ENCODE measurements at places on chromosomes 2 and 18.

DNA sequence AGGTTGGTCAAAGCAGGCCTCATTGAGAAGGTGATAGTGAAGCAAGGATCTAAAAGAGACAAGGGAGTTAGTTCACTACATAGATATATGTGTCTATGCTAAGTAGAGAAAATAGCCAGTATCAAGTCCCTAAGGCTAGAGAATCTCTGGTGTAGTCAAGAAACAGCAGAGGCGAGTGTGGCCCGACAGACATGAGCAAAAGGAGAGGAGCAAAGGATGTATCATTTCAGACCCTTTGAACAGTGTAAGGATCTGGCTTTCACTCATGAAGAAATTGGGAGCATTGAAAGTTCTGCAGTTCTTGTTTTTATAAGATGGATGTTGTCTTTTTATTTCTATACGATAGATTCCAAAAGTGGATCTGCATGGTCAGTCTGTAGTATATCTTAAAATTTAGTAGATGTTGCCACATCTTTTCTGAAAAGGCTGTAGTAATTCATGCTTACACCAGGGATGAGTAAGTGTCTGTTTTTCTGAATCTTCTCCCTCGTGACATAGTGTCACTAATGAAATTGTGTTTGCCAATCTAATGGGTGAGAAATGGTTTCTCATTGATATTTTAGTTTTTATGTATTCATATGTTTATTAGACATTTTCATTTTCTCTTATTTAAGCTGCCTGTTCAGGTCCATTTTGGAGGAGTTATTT is 18.8 kb downstream of the SP100 start:
- DNase-seq: no peak

- no peak for DNase-seq
Measured at GRCh38 chr2:215537611-215538010, 101.7 kb upstream of the FN1 start.

GRCh38 chr2:224328798-224329197 is 73.1 kb downstream of the FAM124B start:
- no peak for DNase-seq

GRCh38 chr2:197675711-197676188 is 363 bp upstream of the RFTN2 start:
- peak; percentile 17 for DNase-seq

DNA sequence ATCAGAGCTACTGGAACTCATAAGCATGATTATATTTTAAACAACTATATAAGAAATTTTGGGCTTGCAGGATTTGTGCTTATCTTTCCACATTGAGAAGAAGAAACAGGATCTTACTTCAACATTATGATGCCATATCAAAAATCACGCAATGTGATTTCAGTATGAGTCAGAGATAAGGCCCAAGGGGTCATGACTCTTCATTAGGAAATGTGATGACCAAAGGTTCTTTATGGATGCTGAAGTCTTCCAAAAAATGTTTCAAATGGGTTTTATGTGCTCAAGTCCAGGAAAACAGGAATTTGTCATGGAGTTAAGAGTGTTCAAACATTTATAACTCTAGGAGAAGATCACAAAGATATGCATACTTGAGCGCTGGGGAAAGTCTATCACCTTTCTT is 7.8 kb upstream of the SERPINB2 start:
- DNase-seq: no peak

- peak; percentile 3 for DNase-seq
Measured at GRCh38 chr2:187499941-187500532, 52.0 kb upstream of the CALCRL start.

DNA sequence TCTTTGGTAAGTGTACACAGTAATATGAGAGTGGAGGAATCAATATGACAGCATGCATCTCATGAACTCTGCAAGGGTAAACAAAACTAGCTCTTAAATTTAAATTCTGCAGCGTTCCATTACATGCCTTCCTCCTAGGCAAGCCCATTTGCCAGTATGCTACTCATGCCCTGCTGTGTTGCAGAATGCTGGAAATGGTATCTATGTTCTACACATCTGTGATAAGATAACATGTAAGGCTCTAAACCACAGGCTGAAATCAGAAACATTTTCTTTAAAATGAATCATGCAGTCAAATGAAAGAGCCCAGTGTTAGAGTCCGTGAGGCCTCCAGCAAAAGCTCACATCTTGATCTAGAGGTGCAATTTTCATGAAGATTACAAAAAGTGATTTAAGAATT is 112.8 kb upstream of the FN1 start:
- no peak for DNase-seq

DNA sequence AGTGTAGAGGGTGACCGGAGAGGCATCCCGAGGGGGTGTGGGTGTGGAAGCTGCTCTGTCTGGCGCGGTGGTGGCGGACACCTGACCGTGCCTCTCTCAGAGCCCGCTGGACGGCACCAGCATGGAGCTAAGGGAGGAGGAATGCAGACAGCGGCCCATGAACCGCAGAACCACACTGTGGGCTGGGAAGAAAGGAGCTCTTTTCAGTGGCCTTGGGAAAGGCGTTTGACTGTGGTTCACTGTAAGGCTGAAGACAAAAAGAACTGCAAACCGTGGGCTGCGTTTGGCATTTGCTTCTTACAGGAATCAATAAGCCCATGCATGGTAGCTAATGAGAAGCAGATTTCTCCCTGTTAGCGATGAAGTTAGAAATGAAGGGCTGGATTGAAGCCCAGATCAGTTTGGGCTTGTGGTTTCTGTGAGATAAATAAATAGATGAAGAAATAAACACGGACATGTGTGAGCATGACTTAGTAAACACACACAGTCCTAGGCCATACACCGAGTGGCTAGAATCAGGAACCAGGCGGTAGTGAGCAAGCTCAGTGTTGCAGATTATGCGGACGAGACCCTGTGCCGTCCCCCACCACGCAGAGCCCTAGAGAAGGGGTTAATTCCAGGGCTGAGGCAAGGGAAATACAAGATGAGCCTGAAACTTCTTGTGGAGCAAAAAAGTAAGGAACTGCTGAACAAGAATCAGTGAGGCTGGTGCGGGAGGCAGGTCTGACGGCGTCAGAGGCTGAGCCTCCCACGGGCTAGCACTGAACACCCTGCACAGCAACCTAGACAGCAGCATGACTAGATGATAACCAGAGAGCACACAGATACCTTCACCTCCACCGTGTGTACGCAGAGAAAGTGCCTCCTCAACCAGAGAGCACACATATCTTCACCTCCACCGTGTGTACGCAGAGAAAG is 29.3 kb upstream of the NFATC1 start:
- no peak for DNase-seq

DNA sequence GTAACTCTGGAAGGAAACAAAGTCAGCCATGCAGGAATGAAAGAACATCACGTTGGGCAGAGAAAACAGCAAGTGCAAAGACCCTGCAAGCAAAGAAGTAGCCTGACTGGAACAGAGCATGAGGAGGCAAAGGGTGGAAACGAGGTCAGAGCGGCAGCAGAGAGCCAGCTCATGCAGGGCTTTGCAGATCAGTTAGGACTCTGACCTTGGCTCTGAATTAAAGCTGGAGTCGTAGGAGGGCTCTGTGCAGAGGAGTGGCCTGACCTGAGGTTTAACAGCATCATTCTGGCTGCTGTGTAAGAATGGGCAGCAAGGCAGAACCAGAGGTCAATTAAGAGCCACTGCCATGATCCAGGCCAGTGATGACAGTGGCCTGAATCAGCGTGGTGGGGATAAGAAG is 220.7 kb downstream of the PRKCE start:
- DNase-seq: no peak

DNA sequence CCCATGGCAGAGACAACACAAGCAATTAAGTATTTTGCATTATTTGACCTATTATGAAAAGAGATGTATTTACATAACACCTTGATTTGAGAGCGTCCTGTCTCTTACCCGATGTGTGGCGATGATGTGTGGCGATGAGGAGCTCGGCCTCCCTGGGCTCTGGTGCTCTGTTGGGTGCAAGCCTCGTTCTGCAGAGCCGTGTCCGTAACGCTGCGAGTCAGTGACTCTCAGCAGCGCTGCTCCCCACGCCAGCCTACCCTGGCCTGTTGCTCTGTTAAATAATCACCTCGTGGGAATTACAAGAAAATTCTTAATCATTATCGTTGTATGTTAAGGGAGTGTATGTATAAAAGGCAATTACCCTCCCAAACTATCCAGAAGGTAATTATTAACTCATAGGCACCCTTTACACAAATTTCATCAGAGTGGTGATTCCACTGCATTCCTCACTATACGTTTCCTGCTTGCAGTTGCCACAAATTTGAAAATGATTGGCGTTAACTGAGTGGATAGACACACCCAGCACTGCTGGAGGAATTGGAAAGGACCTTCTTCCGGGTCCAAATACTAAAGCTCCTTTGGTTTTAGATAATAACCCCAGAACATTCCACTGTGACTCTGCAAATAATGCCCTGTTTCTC is 52.0 kb upstream of the NFATC1 start:
- no peak for DNase-seq

DNA sequence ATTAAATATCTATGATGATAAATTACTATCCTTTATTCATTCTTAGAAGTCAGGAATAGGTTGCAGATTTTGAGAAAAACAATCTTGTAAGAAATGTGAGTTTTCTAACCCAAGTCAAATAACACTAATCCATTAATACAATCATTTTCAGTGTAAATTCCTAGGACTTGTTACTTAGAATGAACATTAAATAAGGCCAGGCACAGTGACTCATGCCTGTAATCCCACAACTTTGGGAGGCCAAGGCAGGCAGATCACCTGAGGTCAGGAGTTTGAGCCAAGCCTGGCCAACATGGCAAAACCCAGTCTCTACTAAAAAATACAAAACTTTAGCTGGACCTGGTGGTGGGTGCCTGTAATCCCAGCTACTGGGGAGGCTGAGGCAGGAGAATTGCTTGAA is 45.8 kb upstream of the CDKL4 start:
- no peak for DNase-seq

DNA sequence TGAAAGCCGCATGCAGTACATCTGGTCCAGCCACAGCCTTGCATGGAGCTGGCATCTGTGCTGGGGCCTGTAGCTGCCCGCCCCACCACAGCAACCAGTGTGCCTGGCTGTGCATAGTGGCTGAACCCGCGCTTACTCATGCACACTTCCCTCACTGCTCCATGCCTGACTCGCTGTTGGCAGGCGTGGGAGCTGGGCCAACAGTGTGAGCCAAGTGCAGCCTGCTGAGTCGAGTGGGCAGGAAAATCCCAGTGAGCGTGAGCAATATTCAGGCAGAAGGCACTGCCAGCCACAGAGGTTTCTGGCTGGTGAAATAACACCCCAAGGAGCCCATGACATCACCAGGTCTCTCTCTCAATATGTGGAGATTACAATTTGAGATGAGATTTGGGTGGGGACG is 1674.1 kb upstream of the TMEFF2 start:
- no peak for DNase-seq

DNA sequence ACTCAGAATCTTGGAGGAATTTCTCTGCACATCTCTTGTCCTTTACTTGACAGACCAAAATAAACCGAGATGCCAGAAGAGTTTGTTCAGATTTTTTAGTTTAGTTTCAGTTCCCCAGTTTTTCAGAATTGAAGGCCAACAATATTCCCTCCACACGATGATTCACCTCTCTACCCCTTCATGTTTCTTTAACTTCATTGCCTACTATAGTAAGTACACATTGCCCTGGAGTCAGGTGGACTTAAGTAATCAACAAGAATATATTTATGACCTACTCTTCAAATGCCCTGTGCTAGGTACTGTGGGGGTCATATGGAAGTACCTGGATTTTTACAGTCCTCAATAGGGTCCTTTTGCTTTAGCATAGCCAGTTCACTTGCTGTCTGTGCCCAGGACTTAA is 79.6 kb upstream of the CTLA4 start:
- DNase-seq: no peak

- no peak for DNase-seq
Measured at GRCh38 chr18:49859021-49859359, 45.7 kb upstream of the ACAA2 start.

- DNase-seq: no peak
Measured at GRCh38 chr18:8994603-8995002, 107.9 kb upstream of the NDUFV2 start.

- peak; percentile 87 for DNase-seq
Measured at GRCh38 chr2:73385504-73386341, at the start of gene ALMS1. ALMS1 (plus strand) TSS chr2:73385836; CDS start chr2:73385869, 33 bp downstream.

- no peak for DNase-seq
Measured at GRCh38 chr2:45154606-45155155, 145.4 kb upstream of the SIX2 start.

- no peak for DNase-seq
Measured at GRCh38 chr2:223782629-223783028, 54.8 kb downstream of the AP1S3 start.

DNA sequence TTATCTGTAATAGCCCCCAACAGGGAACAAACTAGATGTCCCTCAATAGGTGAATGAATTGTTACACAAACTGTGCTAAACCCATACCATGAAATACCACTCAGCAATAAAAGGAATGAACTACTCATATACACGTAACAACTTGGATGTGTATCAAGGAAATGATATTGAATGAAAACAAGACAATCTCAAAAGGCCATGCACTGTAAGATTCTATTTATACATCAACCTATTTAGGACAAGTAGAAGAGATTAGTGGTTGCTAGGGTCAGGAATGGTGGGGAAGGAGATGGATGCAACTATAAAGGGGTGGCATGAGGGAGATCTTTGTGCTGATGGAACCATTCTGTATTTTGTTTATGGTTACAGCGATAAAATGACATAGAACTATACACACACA is 47.1 kb downstream of the KANSL3 start:
- no peak for DNase-seq

DNA sequence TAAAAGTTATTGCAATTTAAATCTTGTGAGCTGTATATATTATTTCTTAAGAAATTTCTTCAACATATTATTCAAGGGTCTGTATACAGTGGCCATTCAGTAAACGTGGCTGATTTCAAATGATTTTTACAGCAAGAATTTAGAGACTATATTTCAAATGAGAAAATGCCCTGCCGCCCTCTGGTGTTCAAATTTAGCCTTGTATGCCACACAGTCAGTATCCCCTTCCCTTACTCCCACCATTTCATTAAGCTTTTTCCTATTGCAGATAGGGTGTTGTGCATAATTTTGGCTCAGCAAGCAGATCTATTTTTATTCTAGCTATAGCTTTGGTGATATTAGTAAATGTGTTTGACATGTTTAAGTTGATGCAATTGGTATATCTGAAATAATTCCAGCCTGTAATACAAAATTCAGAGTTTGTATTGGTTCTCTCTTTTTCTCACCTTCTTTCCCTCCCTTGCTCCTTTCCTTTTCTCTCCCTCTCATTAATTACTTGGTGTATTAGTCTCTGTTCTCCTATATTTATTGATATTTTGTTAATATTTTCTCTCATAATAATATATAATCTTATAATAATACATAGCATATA is 22.8 kb upstream of the SCN7A start:
- DNase-seq: no peak

GRCh38 chr2:107340955-107341354 is 455.0 kb upstream of the ST6GAL2 start:
- no peak for DNase-seq

DNA sequence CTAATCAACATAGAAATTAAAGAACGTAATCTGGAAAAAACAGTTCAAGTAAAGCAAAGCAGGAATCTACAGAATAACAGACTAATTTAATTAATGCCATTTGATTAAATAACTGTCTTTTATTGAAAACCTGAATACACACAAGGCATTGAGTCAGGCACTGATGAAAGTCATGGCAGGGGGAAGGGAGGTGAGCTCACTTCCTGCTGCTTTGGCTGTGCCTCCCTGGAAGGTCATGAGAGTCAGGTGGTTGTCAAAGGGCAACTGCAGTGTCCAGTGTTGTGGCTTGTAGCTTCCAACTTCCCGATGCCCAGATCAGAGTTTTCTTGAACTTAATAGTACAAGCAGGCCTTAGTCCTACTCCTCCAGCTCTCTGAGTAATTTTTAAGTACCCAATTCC is 180.9 kb downstream of the PID1 start:
- no peak for DNase-seq

GRCh38 chr2:76316691-76317090 is 606.0 kb upstream of the GCFC2 start:
- DNase-seq: no peak

GRCh38 chr18:35776473-35776872 is 194.9 kb downstream of the GALNT1 start:
- no peak for DNase-seq

Data from DMS 273 treated with DMSO at 0.1 percent for 48 hours (cell line).